Smooth muscle cell of the pulmonary artery (primary cell): ENCODE measurements at places on chromosomes 16 and 17. TPM values are rescaled to one million over a fixed set of nuclear protein-coding genes. Genes with fewer than 3 reads are reported as not detected.

Gene ABCA6
- 12.4 and 42.6 TPM in 2 replicates for total RNA-seq

Gene ITGA2B
- 0.30 and 0.46 TPM in 2 replicates for total RNA-seq

Gene KRTAP4-6
- not detected in 2 replicates for total RNA-seq

Gene ITGAE
- total RNA-seq: 10.4 and 12.4 TPM in 2 replicates

Gene PKMYT1
- total RNA-seq: 2.0 and 2.5 TPM in 2 replicates

Gene GPR179
- total RNA-seq: 0.07 and 0.10 TPM in 2 replicates

Gene TBC1D28
- total RNA-seq: not detected in 2 replicates

Gene TERB1
- total RNA-seq: 0.07 TPM in 1 of 2 replicates, not detected in the other

Gene TAOK1
- total RNA-seq: 61.7 and 65.7 TPM in 2 replicates

Gene MT1E
- 86.1 and 156 TPM in 2 replicates for total RNA-seq

Gene RUNDC3A
- 0.13 and 0.20 TPM in 2 replicates for total RNA-seq

Gene ZNF23
- 8.4 and 10.2 TPM in 2 replicates for total RNA-seq

Gene MLX
- total RNA-seq: 37.1 and 42.2 TPM in 2 replicates

Gene RNU2-1
- not detected in 2 replicates for total RNA-seq

Gene CCDC102A
- 16.3 and 19.3 TPM in 2 replicates for total RNA-seq

Gene KRT12
- not detected in 2 replicates for total RNA-seq

Gene ZFHX3
- total RNA-seq: 15.2 and 19.0 TPM in 2 replicates

Gene HCRT
- not detected in 2 replicates for total RNA-seq

Gene C17orf113
- 0.13 and 0.33 TPM in 2 replicates for total RNA-seq

Gene GLTPD2
- not detected in 2 replicates for total RNA-seq

Gene LLGL2
- total RNA-seq: 0.26 and 0.46 TPM in 2 replicates

Gene KCNH4
- total RNA-seq: 0.03 TPM in 1 of 2 replicates, not detected in the other

Gene OTOP2
- not detected in 2 replicates for total RNA-seq

Gene HP
- total RNA-seq: 0.20 TPM in 1 of 2 replicates, not detected in the other

Gene PHOSPHO1
- 0.39 and 0.40 TPM in 2 replicates for total RNA-seq

Gene MLKL
- 9.8 and 14.6 TPM in 2 replicates for total RNA-seq

Gene STAT5A
- 19.2 and 20.1 TPM in 2 replicates for total RNA-seq

Gene DECR2
- 11.5 and 12.5 TPM in 2 replicates for total RNA-seq

Gene WDR81
- total RNA-seq: 26.3 and 30.7 TPM in 2 replicates

Gene EPX
- total RNA-seq: not detected in 2 replicates

Gene ASGR1
- total RNA-seq: 0.26 and 0.43 TPM in 2 replicates

Gene ALDH3A1
- 1.8 and 11.5 TPM in 2 replicates for total RNA-seq

Gene NETO2
- total RNA-seq: 26.4 and 150 TPM in 2 replicates

Gene SLFN14
- total RNA-seq: not detected in 2 replicates

Gene AGRP
- not detected in 2 replicates for total RNA-seq

Gene OR1F1
- 0.07 TPM in 1 of 2 replicates, not detected in the other for total RNA-seq

Gene GSG1L
- not detected in 2 replicates for total RNA-seq

Gene MYH8
- not detected in 2 replicates for total RNA-seq
